ENCODE measurements at places on chromosomes 16 and 17.

- no peak for DNase-seq
These were observed 128.9 kb downstream of the BRIP1 start for GRCh38 chr17:61734466-61734865.

DNA sequence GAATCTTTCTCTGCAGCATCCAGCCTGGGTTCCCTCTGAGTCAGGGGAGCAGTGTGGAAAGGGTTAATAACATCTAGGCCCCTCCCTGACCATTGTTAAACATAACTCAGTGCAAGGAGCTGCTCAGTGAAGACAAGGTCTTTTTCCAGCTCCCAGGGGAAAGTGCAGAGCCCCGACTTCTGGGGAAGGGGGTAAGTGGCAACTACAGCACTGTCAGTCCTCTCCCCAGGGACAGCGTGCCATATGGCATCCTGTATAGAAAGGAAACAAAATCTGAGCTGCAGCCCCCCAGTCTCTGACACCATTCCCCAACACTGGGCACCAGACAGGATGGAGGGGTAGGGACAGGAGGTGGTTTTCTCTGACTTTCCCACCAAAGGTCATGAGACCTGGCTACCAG lies 7.8 kb downstream of the MRPL27 start:
- DNase-seq, result no peak

GRCh38 chr17:40224718-40225550 lies 5.8 kb downstream of the WIPF2 start:
- DNase-seq, result no peak

GRCh38 chr16:24950275-24950674 lies 64.9 kb downstream of the ARHGAP17 start:
- DNase-seq, result no peak

- peak; percentile 93 for DNase-seq
These were observed 13.5 kb upstream of the ITGB3 start for GRCh38 chr17:47239967-47240651.

DNA sequence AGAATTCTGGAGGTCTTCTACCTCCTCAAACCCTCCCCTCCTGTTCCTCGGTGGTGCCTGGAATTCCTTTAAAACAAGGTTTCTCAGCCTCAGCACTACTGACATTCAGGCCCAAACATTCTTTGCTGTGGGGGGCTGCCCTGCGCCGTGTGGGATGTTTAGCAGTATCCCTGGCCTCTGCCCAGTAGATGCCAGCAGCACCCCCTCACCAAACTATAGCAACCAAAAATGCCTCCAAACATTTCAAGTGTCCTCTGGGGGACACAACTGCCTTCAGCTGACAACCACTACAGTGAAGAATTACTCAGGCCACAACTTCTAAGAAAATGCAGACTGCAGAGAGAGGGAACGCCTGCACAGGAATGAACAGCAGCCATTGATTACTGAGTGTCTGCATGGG lies 28.4 kb downstream of the TEKT5 start:
- no peak for DNase-seq

DNA sequence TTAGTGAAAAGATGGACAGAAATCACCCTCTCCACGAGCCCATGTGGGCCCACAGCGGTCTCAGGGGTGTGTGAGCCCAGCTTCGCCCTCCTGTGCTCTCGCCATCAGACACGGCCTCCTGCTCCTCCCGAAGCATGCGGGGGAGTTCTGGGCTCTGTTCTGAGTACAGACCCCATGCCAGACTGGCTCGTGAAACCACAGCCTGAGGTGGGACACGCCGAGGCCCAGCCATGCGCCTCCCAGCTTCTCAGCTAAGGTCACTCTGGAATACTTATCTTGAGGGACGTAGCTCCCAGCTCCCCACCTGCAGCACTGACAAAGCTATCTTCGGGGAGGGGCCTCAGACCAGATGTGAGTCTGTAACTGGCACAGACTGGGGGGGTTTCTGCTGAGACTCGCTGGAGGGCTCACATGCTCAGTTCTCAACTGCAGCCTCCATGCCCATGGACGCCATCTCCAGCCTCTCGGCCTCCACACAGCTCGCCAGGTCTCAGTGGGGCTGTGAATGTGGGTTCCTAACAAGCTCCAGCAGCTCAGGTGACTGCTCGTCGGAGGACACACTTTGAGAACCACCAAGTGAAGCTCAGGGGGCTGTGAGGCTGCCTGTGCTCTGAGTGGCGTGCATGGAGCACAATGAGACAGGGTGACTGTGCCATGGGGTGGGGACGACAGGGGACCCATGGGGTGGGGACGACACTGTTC lies 95.2 kb downstream of the ZNF778 start:
- DNase-seq, result no peak

DNA sequence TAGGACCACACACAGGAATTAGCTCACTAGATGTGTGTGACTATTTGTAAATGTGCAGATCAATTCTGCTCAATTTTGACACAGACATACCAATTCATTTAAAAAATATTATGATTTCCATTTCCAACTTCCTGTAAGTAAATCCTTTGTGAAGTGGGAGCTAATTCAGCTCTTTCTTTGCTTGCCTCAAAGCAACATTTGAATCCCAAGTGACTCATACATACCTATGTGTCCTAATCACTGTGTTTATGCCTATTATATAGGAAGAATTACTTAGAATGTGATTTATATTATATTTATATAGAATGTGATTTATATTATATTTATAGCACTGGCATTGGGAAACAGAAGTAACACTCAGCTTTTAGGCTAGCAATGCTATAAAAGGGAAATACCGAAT lies 195.9 kb upstream of the C17orf78 start:
- no peak for DNase-seq

DNA sequence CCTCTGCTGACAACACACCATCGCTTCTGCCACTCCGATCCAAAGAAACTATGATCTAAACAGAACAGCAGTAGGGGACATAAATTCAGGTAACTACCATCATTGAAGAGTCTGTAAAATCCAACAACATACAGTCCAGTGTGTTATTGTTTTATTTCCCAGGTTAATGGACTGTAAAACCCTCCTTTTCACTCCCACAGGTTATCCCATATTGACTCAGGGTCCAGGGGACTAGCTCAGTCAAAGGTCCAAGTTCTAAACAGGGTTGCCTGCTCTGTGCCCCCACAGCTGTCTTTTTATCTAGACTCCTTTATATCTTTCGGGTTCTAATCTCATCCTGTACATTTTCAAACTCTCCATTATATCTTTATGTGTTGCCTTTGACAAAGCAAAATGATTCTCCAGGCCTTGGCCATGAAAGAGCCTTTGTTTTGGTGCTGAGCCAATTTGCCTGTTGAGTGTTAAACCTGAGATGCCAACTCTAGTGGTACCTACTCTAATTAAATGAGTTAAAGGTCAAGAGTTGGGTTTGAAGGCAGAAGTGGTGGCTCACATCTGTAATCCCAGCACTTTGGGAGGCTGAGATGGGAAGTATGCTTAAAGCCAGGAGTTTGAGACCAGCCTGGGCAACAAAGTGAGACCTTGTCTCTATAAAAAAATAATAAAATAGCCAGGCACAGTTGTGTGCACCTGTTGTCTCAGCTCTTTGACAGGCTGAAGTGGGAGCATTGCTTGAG lies 80.5 kb downstream of the SNX11 start:
- no peak for DNase-seq

DNA sequence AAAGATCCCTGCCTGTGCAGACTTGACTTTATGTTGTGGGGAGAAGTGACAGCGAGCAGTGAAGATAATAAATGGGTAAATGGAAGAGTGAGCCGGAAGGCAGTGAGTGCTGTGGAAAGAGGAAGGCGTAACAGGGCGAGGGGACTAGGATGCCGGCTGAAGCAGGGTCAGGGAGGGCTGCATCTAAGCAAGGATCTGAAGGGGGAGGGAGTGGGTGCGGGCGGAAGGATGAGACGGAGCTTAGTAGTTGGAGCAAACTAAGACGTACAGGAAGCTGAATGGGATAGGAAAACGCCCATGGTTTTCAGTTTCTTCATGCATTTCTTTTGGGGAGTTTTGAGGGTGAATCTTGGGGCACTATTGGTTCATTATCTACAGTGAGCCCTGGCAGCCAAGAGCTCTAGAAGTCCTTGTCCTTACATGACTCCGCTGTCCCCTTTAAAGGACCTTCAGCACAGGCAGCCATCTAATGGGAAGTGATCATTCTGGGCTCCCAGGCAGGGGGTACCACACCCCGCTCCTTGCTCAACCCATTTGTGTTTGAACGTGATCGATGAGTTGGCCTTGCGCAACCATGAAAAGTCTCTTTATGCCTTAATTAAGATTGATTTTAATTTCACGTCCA lies 10.4 kb upstream of the NAT9 start:
- DNase-seq, result no peak

DNA sequence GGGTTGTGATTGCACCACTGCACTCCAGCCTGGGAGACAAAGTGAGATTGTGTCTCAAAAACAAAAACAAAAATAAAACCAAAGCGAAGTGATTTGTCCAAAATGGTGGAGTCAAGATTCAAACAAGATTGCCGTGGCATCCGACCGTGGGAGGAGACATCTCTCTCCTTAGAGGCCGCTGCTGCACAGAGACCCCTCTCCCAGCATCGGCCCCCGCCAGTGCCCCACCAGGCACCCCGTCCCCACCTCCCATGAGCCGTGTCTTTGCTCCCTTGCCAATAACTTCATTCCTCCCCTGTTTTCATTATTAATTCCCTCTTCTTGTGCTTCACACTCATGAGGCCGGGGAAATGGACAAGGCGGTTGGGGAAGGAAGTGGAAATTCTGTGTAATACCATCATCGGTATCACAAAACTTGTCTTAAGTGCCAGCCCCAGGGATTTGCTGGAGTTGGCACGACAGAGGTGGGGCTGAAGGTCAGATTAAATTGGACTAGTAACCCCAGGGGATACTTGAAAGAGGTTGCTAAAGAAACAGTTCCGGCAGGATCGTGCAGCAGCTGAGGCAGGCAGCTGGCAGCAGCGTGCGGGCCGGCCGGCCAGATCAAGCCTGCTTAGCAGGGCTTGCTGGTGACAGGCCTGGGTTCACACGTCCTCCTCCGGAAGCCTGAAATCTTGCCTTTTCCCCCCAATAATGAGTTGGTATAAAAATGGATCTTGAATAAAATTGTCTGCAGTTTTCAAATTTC lies 66.8 kb downstream of the RTN4RL1 start:
- DNase-seq, result no peak

DNA sequence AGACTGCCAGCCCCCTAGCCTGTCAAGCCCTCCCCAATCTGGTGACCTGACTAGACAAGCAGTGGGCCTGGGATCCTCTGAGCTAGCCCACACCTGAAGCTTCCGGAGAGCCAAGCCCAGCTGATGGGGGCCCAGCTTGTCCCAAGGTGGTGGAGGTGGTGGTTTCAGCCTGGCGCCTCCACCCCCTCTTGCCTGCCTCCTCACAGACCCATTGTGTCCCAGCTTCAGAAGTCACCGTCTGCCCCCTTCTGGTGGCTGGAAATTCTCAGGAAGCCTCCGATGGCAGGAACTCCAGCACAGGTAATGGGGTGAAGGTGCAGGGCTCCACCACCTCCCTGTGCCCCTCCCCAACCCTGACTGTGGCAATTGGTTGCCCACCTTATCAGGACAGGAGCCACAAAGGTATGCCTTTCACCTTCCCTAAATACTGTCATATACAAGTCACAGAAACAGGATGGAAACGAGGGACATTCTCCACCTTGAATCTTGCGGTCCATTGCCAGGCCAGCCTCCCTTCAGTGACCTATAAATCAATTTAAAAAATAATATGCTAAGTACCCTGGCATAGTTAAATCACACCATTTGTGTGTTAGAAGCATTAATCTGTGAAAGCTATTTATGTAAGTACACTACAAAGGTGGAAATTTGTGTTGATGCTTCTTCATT lies 66.0 kb upstream of the ZNF423 start:
- DNase-seq, result no peak

- DNase-seq, result no peak
These were observed 19.2 kb downstream of the ADCY7 start for GRCh38 chr16:50285406-50286003.

DNA sequence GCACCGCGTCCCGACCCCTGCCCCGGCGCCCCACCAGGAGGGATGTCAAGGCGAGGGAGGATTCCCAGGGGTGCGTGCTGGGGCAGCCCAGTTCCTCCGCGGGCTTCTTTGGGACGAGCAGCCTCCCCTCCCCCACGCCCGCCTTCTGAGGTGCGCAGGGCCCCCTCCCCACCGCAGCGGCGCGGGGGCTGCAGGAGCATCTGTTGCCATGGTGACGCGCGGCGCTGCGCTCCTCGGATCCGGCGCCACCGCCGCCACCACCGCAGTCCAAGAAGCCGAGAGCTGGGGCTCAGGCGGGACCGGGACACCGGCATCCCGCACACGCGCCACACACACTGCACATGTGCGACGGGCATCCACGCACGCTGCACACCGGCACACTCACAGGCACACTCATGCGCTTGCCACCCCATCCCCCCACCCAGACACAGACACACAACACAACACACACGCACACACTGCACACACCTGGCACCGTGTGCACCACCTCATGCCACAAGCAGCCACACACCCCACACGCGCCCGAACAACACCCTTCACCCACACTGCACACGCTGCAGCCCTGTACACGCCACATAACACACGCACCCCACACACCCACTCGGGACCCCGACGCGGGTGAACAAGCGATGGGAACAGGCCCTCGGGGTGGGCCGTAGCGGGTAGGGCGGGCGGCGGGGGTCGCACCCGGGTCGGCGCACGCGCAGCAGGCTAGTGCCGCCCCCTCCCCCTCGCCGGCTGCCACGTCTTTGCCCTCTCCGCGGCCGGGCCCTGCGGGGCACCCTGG lies 17.0 kb downstream of the ENPP7 start:
- DNase-seq, result no peak

GRCh38 chr17:80851277-80851925 lies 140.2 kb upstream of the CHMP6 start:
- no peak for DNase-seq

DNA sequence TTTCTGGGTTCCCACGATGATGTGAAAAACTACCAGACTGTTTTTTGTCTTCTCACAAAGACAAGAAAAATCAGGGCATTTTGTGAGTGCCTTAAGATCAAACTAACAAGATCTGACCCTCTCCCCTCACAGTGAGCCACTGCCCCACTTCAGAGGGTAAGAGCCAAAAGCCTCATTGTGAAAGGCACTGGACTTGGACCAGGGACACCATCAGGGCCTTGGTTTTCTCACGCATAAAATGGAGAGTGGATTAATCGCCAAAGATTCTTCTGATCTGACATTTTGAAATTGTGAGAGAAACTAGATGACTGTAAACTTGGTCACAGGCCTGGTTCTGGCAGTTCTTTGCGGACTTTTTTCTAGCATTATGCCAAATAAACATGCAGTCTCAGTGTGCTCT lies 21.0 kb upstream of the ENDOV start:
- DNase-seq, result no peak

All from T1000 (cell line).